ENCODE measurements at places on chromosomes 7 and 10.

DNA sequence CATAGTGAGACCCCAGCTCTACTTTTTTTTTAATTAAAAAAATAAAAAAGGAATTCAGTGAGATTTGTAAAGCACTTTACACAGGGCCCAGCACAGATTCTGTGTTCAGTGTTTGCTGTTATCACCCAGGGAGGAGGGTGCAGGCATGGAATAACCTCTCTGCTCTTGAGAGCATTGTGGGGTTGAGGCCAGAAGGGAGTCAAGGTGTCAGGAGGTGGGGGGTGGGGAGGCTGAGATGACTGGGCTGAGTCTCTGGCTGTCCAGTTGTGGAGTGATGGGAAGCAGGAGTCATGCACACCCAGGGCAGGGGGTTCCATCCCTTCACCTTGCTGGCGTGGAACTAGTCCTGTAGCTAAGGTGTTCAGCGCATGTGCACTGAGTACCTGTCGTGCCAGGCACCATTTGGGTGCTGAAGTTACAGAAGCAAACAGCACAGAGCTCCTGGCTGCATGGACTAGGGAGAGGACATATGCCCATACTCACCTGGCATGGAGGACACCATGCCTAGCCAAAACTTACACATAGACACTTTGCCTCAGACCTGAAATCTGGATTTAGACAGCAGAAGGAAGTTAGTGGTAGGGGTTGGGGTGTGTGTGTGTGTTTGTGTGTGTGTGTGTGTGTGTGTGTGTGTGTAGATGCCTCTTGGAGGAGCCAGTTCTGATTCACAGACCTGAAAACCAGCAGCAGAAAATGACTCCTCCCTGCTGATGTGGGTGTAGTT, 69.2 kb upstream of the LRRC4 start:
- no peak for DNase-seq

DNA sequence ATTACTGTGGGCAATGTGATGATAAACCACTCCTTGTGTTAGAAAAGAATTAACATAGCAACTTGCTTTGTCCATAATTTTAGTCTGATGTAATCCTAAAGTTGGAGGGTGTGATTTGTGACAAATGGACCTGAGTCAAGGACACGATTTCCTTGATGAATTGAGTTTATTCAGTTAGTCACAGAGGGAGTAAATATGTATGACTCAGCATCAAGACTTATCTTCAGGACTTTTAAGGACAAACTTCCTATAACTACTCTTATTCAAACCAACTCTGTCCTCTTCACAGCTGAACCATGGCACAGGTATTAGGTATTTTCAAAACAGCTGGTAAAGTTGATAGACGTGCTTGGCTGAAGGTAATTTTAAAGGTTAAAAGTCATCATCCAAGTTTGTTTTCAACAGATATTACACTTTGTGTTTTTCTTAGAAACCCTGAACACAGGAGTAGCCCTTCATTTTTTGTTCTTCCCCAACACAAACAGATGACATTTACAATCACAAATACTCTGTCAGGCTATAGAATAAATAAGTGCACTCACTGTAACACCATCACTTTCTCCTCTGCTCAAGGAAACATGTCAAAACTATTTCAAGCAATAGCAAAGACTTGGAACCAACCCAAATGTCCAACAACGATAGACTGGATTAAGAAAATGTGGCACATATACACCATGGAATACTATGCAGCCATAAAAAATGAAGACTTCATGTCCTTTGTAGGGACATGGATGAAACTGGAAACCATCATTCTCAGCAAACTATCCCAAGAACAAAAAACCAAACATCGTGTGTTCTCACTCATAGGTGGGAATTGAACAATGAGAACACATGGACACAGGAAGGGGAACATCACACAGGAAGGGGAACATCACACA, 54.5 kb downstream of the COA1 start:
- peak; percentile 69 for DNase-seq

- no peak for DNase-seq
These were observed 45.4 kb downstream of the CACNB2 start for GRCh38 chr10:18185621-18186020.

DNA sequence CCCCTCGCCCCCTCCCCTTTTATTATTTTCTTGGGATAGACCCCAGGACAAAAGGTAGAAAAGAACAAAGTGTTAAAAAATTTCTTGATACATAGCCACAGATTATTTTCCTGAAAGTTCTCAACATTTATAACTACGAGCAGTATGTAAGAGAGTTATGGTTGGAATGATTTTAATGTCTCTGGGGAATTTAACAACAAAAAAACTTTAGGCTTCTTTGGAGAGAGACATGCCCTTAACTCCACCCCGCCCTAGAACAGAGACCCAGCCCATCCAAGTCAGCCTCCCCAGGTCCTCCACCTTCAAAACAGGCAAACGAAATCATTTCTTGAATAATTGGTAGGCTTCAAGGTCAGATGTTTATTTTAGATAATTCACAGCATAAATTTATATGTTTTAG, 97.1 kb downstream of the TCF7L2 start:
- no peak for DNase-seq

DNA sequence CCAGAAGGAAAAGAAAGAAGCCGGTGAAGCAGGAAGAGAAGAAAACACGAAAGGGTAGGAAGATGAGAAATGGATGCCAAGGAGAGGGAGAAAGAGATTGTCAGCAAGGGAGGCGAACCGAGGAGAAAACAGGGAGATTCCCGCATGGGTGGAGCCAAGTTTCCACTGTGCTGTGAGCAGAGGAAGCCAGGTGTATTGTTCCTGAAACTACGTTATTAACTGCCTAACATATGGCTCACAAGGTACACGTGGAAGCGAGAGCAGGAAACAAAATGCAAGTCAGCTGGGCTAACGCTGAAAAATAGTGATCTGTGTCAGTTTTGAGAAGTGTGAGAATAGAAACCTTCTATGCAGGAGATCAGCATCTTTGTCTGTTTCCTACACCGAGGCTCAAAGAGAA, 20.4 kb upstream of the HIPK2 start:
- DNase-seq = no peak

GRCh38 chr7:157046681-157047080, 36.2 kb upstream of the MNX1 start:
- DNase-seq = peak; percentile 72
